Right hindlimb (tissue), 1 donor: ENCODE measurements at places on chromosomes 2 and 18.

DNA sequence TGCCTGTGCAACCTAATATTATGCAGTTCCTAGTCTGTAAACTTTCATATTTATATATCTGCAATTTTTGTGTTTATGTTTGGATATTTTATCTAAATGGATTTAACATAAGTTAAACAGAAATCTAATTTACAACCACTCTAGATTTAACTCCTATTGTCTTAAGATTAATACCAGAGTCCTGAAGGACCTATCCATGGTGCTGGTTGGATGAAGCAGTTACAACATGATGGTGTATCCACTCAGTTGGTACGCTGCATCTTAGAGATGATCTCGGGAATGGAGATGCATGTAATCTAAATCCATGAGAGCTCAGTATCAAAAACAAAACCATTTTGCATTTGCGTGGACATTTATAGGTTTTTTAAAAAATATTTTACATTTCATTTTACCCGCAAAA is 745.9 kb upstream of the SLC8A1 start:
- DNase-seq: no peak

DNA sequence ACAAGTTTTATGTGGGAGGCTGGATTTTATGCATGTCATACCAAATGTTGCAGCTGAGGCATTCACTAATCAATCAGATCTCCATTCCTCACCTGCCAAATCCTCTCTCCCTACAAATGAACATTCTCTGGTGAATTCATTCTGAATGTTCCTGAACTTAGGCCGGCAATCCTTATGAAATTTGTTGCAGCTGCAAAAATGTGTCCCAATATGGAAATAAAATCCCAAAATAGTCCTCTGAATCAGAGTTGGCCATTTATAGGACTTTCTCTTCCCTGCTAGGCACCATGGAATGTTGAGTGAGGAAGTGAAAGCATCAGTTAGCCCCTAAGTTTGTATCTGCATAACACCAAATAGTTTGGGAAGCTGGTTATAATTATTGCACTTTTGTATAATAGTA is 25.6 kb downstream of the GCA start:
- DNase-seq: no peak

- DNase-seq: no peak
Observed at GRCh38 chr18:22224339-22224738, 55.0 kb downstream of the GATA6 start.

GRCh38 chr2:60554646-60555065 is 1.2 kb upstream of the BCL11A start:
- DNase-seq: no peak

- DNase-seq: no peak
Observed at GRCh38 chr2:128793404-128793803, 474.7 kb upstream of the HS6ST1 start.

- DNase-seq: peak; percentile 72
Observed at GRCh38 chr2:70978341-70979179, at the start of gene ANKRD53. TSS of gene ANKRD53 (plus strand) at chr2:70978630. CDS start at chr2:70978646, 16 bp downstream.

- DNase-seq: no peak
Observed at GRCh38 chr2:85873679-85874078, 15.1 kb downstream of the ST3GAL5 start.

GRCh38 chr18:50937183-50937582 is 30.7 kb upstream of the ELAC1 start:
- no peak for DNase-seq

DNA sequence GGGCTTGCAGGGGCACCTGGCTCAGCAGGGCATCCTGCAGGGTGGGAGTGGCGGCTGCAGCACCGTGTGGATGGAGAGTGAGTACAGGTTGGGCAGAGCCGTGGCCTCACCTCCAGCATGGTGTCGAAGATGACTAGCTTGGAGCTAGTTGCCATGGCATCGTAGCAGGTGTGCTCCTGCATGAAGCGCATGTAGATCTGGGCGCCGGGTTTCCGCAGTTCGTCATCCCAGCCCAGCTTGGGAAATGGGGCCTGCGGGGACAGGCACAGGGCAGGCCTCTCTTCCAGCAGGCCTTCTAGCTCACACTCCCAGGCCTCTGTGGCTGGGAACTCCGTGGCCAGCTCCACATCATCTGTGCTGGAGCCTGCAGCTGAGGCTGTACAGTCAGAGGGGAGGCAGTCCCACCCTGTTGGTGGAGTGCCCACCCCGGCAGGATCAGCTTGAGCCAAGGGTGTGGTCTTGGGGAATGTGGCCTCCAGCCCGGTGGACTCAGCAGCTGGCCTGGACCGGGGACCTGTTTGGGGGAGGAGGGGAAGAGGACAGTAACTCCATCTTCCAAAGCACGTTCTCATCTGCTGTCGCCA is 1.6 kb downstream of the PRKAG3 start:
- DNase-seq: peak; percentile 79

DNA sequence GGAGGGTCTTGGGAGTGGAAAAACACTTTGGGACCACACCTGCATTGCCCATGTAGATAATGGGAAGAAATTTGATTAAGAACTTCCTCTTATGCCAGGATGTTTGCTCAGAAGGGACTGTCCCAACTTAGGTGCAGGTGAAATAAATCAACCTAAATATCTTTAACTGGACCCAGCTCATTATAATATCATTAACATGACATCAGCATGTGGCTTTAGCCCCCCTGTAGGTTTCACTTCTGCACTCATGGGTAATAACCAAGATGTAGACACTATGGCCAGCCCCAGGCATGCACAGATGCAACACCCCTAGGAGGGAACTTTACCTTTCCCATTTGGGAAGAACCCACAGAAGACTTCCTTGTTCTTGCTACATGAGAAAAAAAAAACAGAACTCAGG is 227.4 kb upstream of the ZNF804A start:
- DNase-seq: no peak

GRCh38 chr2:104769096-104769495 is 84.8 kb upstream of the POU3F3 start:
- no peak for DNase-seq

GRCh38 chr2:241417626-241418025 is 61.5 kb downstream of the FARP2 start:
- no peak for DNase-seq

- no peak for DNase-seq
Observed at GRCh38 chr2:54555318-54555837, 99.3 kb downstream of the SPTBN1 start.

GRCh38 chr2:35538796-35539195 is 816.8 kb upstream of the CRIM1 start:
- DNase-seq: no peak
